ENCODE measurements at places on chromosomes 2 and 18.

DNA sequence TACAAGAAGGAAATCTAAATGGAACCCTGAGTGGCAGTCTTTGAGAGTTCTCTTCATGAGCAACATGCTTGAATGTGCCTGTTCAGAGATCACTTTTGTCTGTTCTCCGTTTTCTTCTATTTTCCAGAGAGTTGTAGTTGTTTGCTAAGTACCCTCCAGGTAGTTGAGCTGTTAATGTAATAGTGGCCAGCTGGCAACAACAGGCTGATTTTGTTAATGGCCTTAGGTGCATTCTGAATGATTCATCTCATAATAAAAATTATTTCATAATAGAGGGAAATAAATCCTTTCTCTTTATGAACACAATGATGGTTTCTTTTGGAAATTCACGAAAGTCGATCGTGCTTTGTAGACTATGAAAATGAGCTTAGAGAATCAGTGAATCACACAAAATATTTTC is 136.8 kb downstream of the LRP1B start:
- DNase-seq: no peak

- DNase-seq: no peak
These were observed 14.0 kb downstream of the TMEM247 start for GRCh38 chr2:46493241-46493970.

GRCh38 chr2:236239276-236240065 is 24.7 kb downstream of the ASB18 start:
- no peak for DNase-seq

GRCh38 chr2:185274718-185275484 is 463.7 kb upstream of the FSIP2 start:
- no peak for DNase-seq

- DNase-seq: no peak
These were observed 575.3 kb downstream of the CMPK2 start for GRCh38 chr2:6290217-6291015.

- peak; percentile 69 for DNase-seq
These were observed 106.4 kb downstream of the POLR1A start for GRCh38 chr2:85999061-85999831.

DNA sequence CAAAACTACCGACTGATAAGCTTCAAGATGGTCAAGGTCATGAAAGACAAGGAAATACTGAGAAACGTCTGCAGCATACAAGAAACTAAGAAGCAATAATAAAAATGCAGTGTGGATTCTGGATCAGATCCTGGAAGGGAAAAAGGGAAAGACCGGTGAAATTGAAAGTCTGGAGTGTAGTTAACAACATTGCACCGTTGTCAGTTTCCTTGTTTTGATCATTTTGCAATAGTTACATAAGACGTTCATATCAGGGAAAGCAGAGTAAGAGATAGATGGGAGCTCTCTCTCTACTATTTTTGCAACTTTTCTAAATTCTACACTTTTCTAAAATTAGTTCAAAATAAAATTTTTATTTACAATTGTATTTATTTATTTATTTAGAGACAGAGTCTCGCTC is 15.0 kb upstream of the ZNF407 start:
- no peak for DNase-seq

DNA sequence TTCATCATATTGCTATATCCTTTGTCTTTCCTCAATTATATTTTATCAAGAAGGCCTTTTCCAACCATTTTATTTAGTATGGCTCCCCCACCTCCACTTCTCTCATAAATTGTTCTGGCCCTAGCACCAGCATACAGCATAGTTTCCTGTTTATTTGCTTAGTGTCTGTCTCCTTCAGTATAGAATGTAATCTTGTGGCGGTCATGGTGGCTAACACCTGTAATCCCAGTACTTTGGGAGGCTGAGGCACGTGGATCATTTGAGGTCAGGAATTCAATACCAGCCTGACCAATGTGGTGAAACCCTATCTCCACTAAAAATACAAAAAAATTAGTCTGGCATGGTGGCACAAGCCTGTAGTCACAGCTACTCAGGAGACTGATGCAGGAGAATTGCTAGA is 39.6 kb upstream of the CLASP1 start:
- DNase-seq: no peak

DNA sequence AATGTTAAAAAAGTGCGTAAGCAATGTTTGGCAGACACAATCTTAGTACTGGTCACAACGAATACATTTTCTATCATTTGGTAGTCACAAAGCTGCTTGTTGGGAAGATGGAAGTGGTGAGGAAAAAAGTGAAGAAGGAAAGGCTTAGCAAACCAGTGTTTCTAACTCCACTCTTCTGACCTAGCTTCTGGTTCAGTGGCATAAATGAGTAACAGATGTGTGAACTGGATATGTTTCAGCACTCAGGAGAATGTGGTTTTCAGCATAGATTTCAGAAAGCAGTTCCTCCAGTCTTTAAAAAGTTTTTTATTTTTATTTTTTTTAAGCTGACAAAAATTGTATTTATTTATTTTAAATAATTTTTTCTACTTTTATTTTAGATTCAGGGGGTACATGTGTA is 357.1 kb downstream of the CPS1 start:
- DNase-seq: no peak

GRCh38 chr2:120589771-120590608 is 145.7 kb upstream of the GLI2 start:
- no peak for DNase-seq

GRCh38 chr2:109613081-109613921 is 465 bp downstream of the SEPTIN10 start:
- peak; percentile 23 for DNase-seq

DNA sequence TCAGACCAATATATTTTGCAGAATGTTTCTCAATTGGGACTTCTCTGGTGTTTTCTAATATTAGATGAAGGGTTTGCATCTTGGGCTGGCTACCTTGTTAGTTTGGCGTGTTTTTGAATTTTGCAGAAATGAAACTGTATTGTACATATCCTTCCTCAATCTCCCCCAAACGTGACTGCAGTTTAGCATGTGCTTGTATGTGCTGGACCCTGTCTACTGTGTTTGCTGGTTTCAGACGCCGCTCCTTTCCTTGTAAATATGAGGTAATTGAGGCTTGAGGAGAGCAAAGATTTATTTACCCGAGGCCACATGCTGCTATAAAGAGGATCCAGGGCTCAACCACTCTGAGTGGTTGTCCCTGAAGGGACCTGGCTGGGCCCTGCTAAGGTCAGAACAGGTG is 57.2 kb downstream of the NGEF start:
- no peak for DNase-seq

DNA sequence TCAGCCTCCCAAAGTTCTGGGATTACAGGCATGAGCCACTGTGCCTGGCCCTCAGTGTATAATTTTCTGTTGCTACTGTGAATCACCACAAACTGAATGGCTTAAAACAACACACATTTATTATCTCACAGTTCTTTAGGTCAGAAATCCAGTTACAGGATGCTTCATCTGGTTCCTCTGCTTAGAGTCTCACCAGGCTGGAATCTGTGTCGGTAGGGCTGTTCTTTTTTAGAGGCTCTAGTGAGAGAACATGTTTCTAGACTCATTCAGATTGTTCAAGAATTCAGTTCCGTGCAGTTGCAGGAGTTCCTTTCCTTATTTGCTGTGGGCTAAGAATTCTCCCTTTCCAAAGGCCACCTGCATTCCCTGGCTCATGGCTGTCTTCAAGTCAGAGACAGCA is 22.2 kb downstream of the CCDC121 start:
- DNase-seq: no peak

DNA sequence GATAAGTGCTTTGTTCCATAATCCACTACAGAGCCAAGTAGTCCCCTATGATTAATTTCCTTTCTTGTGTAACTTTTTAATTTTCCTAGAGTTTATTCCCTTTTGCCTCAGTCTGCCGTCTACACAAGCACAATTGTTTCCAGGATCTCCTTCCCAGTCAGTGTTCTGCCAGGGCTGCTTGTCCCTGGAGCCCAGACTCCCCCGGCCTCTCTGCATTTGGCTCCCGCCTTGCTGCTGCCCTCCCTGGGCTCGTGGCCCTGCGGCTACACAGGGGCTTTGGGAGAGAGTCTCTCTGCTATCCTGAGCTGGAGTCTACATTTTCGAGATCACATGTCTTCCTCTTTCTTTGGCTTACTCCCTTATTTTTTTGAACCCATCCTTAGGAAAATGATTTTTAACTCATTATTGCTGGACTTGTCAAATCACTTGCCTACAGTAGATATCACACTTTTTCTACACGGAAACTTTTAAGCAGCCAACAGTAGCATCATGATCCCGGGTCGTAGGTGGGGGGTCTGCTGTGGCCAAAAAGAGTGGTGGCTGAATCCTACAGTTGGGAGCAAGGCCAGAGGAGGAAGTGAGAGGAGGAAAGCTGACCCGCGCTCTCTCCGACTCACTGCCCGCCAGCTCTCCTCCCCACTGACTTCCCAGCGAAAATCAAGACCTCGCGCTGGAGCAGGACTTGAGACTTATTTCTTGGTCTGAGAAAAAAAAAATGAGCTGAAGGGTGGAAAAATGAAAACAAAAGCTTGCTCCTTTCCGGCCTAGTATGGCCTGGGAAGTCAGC is 9.4 kb downstream of the FBLN7 start:
- DNase-seq: no peak

GRCh38 chr18:47756364-47757016 is 174.0 kb downstream of the SMAD2 start:
- DNase-seq: peak; percentile 58

GRCh38 chr2:44430342-44430741 is 68.6 kb downstream of the CAMKMT start:
- no peak for DNase-seq

DNA sequence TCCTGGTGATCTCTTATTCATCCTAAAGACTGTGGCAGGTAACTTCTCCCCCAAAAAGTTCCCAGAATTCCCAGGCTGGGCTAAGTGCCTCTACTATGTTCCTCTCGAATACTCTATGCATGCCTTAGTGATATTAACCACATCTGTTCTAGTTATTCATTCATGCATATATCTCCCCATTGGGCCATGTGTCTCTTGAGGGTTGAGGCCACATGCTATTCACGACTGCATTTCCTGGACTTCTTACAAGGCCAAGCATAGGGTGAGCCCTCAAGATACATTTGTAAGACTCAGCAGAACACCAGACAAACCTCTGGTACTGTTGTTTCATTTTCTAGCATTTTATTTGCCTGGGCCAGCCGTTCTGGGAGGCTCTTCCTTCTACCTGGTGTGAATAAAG is 117.0 kb downstream of the EN1 start:
- DNase-seq: no peak

- no peak for DNase-seq
These were observed 88.9 kb downstream of the ITGA4 start for GRCh38 chr2:181546086-181546485.

GRCh38 chr18:13241893-13242175 is 23.3 kb downstream of the LDLRAD4 start:
- no peak for DNase-seq

GRCh38 chr2:98298683-98299164 is 47.5 kb upstream of the CNGA3 start:
- no peak for DNase-seq

DNA sequence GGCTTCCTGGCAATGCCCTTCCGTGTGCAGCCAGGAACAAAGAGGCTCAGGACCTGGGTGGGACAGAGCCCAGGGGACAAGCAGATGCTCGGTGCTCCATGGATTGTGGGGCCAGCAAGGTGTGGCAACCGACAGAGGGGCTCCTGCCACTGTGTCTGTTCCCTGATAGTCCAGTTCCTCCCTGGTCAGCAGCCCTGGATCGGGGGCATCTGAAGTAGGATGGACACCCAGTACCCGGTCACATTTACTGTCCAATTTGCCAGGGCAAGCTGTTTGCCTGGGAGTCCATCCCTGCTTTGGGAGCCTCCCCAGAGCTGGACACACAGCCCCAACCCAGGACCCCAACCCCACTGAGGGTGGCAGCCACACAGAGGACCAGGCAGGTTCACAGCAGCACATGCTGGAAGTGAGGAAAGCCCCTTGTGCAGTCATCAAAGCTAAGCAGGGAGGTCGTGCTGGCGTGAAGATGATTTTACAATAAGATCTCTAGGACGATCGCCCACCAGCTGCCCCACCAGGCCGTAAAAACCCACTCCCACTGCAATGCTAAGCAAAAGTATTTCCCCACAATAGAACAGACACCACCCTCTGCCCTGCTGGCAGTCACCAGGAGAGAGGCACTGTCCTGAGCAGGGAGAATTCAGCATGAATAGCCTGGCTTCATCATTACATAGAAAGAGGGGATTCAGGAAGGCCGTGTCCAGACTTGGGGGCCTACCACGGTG is 141.7 kb downstream of the NDUFA10 start:
- no peak for DNase-seq

DNA sequence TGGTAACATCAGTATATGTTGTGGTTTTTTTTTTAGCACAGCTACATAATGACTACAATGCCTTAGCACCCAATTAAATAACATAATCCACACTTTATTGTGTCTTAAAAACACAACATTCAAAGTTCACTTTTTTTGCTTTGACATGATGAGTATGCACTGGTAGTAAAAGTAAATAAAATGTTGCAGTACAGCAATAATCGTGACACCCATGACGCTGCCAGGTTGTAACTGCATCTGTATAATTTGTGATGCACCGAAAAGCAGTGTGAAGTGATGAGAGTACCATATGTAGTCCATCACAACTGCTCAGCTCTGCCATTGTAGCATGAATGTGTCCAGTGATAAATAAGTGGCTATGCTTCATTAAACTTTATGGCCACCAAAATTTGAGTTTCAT is 15.7 kb downstream of the PPP1CB start:
- no peak for DNase-seq

GRCh38 chr18:62663731-62664336 is 51.5 kb upstream of the PHLPP1 start:
- no peak for DNase-seq

- peak; percentile 59 for DNase-seq
These were observed at the start of gene COBLL1 for GRCh38 chr2:164841719-164842623. COBLL1 (minus strand) TSS chr2:164841823; CDS start chr2:164841196, 627 bp downstream.

GRCh38 chr2:190904640-190905261 is 24.1 kb downstream of the GLS start:
- DNase-seq: no peak

- no peak for DNase-seq
These were observed 57.7 kb upstream of the ST6GAL2 start for GRCh38 chr2:106943468-106944200.

- DNase-seq: no peak
These were observed 31.5 kb upstream of the PGAP1 start for GRCh38 chr2:196957881-196958525.

GRCh38 chr2:205783872-205784499 is 101.7 kb downstream of the NRP2 start:
- no peak for DNase-seq

- DNase-seq: no peak
These were observed 89.7 kb downstream of the POLE4 start for GRCh38 chr2:75047992-75048625.

DNA sequence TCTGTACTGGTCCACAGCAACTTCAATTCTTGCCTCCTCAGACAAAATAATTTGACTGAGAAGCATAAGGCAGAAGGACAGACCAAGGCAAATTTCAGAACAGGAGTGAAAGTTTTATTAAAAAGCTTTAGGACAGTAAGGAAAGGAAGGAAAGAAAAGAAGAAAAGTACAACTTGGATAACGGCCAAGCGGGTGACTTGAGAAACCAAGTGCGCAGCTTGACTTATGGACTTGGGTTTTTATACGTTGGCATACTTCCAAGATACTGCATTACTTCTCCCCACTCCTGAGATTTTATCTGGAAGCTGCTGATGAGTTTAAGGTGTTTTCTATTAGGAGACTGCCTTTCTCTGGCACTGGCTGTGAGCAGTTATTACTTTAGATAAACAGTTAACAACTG is 64.7 kb downstream of the CCDC178 start:
- no peak for DNase-seq

- no peak for DNase-seq
These were observed 180.1 kb downstream of the RDH14 start for GRCh38 chr2:18380321-18380720.

GRCh38 chr18:31050635-31051034 is 8.1 kb upstream of the DSC3 start:
- no peak for DNase-seq
